Activated effector memory CD4-positive, alpha-beta T cell treated with anti-CD3 and anti-CD28 coated beads, Interleukin-2, amount 50 U/mL, for 16 hours (primary cell): ENCODE measurements at places on chromosomes 13 and 19.

DNA sequence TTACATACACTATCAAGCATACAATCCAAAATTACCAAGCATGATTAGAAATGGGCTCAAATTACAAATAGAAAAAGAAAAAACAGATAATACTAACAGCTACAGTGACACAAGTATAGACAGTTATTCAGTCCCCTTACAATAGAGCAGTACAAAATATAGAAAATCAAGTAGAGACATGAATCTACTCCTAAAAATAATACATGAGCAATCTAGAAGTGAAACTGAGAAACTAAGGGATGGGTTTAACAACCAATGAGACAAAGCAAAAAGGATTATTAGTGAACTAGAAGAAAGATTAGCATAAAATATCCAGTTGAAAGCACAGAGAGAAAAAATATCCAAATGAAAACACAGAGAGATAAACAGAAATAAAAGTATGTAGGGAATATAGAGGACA lies 426.7 kb downstream of the TBC1D4 start:
- no peak for DNase-seq

DNA sequence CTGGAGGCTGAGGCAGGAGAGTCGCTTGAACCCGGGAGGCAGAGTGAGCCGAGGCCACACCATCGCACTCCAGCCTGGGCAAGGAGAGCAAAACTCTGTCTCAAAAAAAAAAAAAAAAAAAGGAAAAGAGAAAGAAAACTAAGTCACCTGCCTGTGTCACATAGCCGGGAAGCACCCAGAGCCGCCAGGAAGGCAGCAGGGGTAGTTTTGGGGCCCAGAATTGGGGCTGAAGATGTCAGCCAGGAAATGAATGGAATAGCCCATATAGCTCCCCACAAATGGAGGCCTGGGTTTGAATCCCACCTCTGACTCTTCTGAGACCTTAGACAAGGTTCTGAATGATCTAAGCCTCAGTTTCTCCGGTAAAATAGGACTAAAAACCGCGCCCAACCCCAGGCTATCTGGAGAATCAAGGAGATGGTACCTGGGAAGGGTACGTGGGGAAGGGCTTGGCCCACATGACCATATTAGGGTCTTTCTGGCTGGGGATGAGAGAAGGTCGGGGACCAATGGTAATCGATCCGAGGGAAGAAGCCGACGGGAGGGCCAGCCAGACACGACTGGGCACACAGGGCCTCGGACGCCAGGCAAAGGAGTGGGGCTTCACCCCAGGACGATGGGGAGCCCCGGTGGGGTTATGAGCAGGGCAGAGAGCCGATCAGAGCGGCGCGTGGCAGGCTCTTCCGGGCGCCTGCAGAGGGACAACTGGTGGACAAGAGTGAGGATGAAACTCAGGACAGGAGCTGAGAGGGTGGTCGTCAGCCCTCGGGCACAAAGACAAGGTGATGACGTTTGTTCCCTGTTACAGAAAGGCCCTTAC lies 14.4 kb downstream of the CCDC124 start:
- DNase-seq = peak; percentile 69

- no peak for DNase-seq
Observed at GRCh38 chr13:24134757-24135156, 25.8 kb upstream of the SPATA13 start.

DNA sequence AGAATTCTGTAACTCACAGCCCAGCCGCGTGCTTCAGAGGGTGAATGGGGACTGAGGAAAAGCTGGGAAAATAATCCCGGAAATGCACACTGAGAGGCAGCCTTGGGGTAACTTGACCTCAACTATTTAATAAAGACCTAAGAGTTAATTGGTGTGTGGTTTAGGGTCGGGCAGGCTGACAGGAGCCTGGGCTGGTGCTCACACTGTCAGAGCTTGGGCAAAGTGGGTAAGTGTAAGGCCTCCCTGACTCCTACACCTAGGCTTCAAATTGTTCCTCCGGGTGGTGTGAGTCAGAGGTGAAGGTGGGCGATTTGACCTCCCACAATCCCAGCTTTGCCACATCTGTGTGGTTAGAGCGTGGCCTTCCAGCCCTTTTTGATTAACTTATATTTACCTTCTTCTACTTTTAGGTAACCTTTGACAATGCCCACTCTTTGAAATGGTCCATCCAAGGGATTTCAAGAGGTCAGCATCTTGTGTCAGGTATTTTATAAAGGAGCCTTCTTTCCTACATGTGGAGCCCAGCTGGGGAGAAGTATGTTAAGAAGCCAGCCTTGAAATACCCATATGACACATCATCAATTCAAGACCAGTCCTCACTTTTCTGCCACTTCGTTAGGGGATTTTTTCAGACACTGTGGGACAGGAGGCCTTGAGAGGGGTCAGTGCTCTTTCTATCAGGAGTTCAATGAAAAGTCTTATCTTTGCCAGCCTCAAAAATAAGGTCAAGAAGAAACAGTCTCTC lies 114.2 kb downstream of the NUFIP1 start:
- no peak for DNase-seq

DNA sequence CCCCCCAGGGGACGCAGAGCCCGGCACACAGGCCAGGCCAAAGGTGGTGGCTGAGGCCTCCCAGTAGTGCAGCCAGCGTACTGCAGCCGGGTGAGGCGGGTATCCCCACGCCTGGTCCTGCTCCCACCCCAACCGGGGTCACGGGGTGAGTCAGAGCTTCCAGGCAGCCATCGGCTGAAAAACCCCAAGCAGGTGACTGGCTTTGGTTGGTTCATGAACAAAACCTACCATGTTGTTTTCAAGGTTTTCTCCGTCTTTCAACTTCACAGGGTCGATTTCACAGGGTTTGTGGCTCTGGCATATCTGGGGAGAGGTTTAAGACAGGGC lies 42.1 kb upstream of the C13orf46 start:
- DNase-seq = no peak

DNA sequence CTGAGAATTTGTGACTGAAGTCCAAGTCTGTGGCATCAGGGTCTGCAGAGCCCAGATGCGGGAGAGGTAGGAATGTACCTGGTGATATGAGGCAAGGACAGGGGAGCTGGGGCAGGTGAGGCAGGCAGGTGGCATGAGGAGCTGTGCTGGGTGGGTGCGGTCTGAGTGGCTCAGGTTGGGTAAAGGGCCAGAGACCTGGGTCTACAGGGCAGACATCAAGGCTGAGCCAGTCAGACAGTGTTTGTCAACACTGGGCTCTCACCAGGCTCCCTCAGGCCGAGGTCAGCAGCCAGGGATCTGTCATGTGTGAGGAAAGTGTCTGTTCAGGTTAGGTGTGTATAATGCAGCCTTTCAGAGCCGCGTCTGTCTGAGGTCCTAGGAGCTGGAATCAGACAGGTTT lies 18.6 kb downstream of the GPI start:
- DNase-seq = no peak

- no peak for DNase-seq
Observed at GRCh38 chr19:2602391-2603181, 99.9 kb downstream of the GNG7 start.

GRCh38 chr13:51280379-51280940 lies 58.3 kb downstream of the FAM124A start:
- no peak for DNase-seq

DNA sequence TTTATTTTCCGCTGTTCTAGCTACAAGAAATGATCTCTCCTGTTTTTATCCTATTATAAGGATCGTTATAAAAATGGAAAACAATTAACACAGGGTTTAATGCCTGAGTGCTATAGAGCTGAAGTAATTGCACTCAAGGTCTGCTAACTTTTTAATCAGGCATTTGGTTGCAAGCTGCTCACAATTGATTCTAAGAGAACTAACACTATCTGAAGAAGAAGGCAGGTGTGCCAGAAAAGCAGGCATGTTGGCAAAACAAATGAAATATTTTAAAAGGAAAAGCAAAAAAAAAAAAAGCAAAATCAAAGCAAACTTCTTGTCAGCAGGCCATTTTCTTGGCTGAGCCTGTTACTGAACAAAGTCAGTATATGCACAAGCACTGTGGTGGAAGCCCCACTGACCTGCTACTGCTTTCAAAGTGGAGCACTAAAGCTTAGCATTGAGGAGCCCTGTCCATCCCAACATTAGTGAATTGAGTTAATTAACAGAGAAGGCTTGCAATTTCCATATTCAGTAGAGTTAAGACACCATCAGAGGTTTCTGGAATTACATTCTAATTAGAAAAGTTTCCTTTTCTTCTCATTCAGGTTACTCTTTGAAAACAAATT lies 574.2 kb downstream of the PCDH9 start:
- no peak for DNase-seq

DNA sequence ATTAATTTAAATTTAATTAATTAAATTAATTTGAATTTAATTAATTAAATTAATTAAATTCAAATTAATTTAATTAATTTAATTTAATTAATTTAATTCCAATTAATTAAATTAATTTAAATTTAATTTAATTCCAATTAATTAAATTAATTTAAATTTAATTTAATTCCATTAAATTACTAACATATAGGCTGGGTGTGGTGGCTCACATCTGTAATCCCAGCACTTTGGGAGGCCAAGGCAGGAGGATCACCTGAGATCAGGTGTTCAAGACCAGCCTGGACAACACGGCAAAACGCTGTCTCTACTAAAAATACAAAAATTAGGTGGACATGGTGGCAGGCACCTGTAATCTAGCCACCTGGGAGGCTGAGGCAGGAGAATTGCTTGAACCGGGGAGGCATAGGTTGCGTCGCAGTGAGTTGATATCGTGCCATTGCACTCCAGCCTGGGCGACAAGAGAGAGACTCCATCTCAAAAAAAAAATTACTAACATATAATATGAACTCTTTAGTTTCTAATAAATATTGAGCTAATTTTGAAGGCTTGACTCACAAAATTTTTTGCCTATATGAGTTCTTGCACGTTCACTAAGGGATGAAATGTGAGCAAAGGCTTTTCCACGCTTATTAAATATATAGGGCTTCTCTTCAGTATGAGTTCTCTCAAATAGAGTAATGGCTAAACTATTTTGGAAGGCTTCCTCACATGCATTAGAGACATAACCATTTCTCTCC lies 9.0 kb upstream of the USP29 start:
- DNase-seq = no peak

GRCh38 chr13:39825886-39826285 lies 170.4 kb downstream of the COG6 start:
- DNase-seq = no peak

- no peak for DNase-seq
Observed at GRCh38 chr19:32171719-32172151, 173.7 kb upstream of the ZNF507 start.

DNA sequence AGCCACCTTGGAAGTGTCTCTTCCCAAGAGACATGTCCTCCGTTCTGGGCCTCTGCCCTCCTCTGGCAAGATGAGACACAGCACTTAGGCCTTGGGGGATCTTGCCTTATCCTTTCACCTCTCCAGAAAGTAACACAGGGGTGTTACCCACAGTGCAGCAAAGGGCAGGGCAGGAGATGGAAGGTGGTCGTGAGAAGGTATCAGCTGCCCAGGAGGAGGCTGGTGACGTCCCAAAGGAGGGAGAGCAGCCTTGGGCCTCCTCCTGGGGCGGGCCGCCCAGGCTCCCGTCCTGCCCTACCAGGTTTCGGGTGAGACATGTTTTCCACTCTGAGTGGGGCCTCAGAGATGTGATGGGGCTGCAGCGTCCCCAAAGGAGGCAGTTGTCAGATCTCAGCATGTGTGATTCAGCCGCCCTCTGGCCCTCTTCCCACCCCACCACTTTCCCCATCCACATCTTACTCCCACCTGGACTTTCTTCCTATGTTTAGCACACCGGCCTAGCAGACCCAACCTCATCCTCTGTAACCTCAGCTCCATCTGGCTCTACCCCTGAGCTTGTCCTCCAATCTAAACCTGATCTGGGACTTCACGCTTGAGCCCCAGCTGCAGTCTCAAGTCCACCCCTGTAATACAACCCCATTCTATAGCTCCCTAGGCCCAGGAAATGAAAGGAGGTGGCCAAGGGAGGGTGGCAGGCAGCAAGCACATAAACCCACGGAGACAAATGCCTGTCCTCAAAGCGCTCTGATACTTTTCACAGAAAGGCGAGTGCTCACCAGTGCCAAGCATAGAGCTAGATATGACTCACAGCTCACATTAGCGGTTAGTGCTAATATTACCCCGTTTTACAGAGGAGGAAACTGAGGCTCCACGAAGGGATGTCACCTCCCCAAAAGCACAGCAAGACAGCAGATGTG lies 9.3 kb downstream of the POU2F2 start:
- DNase-seq = peak; percentile 89

DNA sequence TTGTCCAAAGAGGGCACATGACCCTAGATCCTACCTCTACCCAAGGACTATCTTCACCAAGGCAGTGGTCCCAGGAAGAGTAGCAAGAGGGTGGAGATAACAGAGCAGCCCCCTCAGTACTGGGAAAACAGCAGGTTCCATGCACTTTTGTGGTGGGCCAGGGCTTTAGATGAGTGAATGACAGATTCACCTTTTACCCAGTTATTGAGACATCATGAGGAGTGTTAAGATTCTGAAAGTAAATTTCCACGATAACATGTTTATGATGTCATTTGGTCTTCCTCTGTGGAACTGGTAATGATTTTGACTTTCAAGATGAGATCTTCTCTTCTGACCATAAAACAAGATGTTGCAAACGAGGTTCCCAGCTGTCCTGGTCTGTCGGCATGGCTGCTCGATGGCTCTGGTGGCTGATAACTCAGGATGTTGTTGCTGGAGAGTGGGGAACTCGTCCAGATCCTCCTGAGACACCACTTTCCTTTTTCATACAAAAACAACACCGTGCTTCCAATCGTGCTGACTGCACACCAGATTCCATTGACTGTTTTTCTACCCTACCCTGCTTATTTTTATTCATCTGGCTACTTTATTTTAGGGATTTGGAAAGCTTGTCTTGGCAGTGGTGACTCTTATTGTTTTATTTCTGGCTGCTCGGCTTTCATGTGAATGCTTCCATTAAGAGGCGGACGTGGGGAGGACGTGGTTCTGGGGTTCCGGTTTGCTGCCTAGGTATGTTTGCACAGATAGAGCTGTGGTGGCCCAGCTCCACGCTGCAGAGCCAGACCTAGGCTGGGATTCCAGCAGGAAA lies 88.5 kb downstream of the LRCH1 start:
- DNase-seq = no peak

DNA sequence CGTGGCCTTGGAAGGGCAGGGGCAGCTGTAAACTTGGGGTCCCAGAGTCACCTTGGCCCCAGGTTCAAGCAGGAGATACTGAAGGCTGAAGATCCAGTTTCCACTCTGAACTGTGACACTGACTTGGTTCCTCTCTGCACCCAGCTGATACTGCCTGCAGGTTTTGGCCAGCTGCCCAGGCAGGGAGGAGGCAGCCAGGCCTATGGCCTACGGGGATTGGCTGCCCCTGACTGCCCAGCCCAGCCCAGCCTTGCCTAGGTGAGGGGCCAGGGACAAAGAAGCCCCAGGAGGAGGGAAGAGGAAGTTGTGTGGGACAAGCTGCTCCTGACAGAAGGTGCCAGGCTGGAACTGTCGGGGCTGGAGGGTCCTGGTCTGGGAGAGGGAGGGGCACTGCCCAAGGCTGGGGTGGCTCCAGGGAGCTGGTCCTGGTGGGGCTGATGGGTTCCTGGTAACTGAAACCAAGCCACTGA lies 51.7 kb upstream of the CYP4F8 start:
- DNase-seq = peak; percentile 50

DNA sequence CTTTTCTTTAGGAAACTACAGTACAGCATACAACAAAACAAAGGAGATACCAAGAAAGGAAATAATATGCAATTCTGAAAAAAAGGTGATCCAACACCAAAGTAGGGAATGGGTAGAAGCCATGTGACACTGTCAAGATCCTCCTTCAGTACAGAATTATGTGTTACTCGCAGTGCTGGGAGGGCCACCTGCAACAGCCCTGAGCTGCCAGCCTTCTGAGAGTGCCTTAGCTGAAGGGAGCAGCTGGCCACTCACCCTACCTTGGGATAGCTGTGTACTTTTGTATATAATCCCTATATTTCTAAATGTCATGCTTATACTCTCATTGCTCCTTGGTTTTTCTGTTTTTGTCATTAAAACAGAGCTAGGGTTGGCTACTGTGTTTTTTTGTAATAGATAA lies 1518.2 kb upstream of the PCDH20 start:
- no peak for DNase-seq

- peak; percentile 90 for DNase-seq
Observed at GRCh38 chr19:19034204-19034624, 811 bp downstream of the ARMC6 start.
